ENCODE measurements at places on chromosomes 7 and 10. TPM values are rescaled to one million over a fixed set of nuclear protein-coding genes. Genes with fewer than 3 reads are reported as not detected.

The C10orf105 gene
- 0.11 TPM for polyA plus RNA-seq

The MUC3A gene
- polyA plus RNA-seq, result 0.25 TPM

The TSPAN13 gene
- 20.0 TPM for polyA plus RNA-seq

The TMEM176B gene
- polyA plus RNA-seq, result not detected

The ZNF25 gene
- polyA plus RNA-seq, result 1.3 TPM

The RHOBTB1 gene
- 11.5 TPM for polyA plus RNA-seq

The FBXL13 gene
- polyA plus RNA-seq, result 19.7 TPM

The KCNMA1 gene
- polyA plus RNA-seq, result not detected

The PAX4 gene
- not detected for polyA plus RNA-seq

The ZNF862 gene
- 2.4 TPM for polyA plus RNA-seq

The TUBB8 gene
- not detected for polyA plus RNA-seq

The TAF5 gene
- 8.2 TPM for polyA plus RNA-seq

The SEMA3E gene
- not detected for polyA plus RNA-seq

The HERC4 gene
- 17.2 TPM for polyA plus RNA-seq

The ABCA13 gene
- polyA plus RNA-seq, result 0.36 TPM

The CCDC3 gene
- polyA plus RNA-seq, result not detected

The POP7 gene
- polyA plus RNA-seq, result 191 TPM

The SLC39A12 gene
- polyA plus RNA-seq, result not detected

The PRKCQ gene
- 11.9 TPM for polyA plus RNA-seq

The MICALL2 gene
- 91.2 TPM for polyA plus RNA-seq

The ZNF804B gene
- polyA plus RNA-seq, result not detected

The CTAGE4 gene
- polyA plus RNA-seq, result 0.07 TPM

The TAS2R41 gene
- not detected for polyA plus RNA-seq

The EVX1 gene
- polyA plus RNA-seq, result not detected

The TMEM196 gene
- polyA plus RNA-seq, result not detected

The PVRIG gene
- polyA plus RNA-seq, result not detected

The SPDYE2 gene
- polyA plus RNA-seq, result not detected

The SPDYE1 gene
- polyA plus RNA-seq, result not detected

The HGF gene
- polyA plus RNA-seq, result not detected

The KLF14 gene
- polyA plus RNA-seq, result not detected
